ENCODE measurements at places on chromosomes 12 and 14.

- no peak for DNase-seq
Measured at GRCh38 chr14:41873686-41874317, 267.1 kb downstream of the LRFN5 start.

GRCh38 chr12:88245905-88246304 is 103.8 kb downstream of the TMTC3 start:
- DNase-seq, result no peak

DNA sequence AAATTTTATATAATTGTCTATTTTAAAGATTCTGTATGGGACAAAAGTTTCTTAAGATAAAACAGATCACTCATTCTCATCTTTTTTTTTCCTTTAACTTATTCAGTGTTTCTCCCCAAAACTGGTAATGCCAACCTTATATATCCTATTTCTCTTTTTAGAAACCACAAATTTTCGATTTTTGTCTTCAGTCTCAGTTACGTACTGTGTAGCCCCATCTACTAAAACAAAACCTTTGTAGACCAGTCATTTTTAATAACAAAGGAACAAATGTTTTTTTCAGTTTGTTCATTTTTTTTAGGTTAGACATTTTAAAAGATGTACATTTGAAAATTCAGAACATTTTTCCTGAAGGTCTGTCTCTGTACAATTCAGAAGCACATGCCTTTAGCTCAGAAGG is 18.2 kb downstream of the PNMA1 start:
- DNase-seq, result no peak

GRCh38 chr12:21155522-21156351 is 24.7 kb downstream of the SLCO1B1 start:
- DNase-seq, result no peak

GRCh38 chr14:58098507-58098906 is 53.5 kb downstream of the ARMH4 start:
- no peak for DNase-seq

GRCh38 chr12:51847643-51848325 is 734 bp downstream of the FIGNL2 start:
- no peak for DNase-seq

GRCh38 chr14:33782923-33783322 is 168.0 kb downstream of the EGLN3 start:
- no peak for DNase-seq

GRCh38 chr12:130764475-130765185 is 48.5 kb upstream of the RIMBP2 start:
- DNase-seq, result no peak

- DNase-seq, result no peak
Measured at GRCh38 chr12:6612247-6612646, 5.1 kb upstream of the CHD4 start.

GRCh38 chr12:59763835-59764234 is 168.0 kb downstream of the SLC16A7 start:
- no peak for DNase-seq

DNA sequence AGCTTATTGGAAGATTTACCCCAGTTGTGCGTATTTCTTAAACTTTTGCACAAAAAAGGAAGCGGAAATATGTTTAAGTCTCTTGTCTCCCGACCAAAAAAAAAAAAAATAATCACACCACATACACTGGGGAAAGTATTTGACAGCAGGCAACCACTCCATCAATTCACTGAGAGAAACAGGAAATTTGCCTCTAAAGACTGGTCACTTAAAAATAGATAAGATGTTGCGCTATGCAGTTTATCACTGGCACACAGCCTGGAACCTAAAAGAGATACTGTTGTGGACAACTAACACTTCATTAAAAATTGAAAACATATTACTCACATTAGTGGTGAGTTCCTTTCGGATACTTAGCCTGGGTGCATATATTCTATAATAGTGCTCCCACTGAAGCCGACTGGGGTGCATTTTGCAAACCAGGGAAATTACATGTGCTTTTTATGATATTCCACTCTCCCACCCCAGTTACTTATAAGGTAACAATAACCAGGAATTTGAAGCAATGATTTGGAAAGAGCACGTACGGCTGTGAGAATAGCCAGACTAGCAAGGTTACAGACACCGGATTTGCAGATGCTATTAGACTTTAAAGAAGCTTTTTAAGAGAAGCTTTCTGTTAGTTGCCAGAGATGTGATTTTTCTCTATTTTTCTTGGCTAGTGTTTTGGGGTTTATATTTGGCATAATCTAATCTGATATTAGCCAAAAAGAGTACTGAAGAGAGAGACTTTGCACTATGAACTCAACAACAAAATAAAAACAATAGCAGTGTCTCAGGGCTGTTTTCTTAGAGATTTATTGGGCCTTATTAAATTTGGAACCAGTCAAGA is 311.5 kb downstream of the NOVA1 start:
- no peak for DNase-seq

- no peak for DNase-seq
Measured at GRCh38 chr14:71654810-71655209, 277.4 kb upstream of the RGS6 start.

DNA sequence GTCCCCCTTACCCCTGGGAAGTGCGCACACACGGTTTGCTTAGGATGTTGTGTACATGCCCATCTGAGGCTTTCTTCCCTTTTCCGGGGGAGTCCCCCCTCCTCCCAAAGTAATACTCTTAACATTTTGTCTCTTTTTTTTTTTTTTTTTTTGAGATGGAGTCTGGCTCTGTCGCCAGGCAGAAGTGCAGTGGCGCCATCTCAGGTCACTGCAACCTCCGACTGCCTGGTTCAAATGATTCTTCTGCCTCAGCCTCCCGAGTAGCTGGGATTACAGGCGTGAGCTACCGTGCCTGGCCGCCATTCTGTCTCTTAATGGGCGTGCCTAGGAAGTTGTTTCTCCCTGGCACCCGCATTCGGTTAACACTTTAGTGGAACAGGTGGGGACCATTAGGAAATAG is 4.5 kb upstream of the GMFB start:
- DNase-seq, result no peak

GRCh38 chr14:77885367-77885766 is 85.5 kb downstream of the ADCK1 start:
- DNase-seq, result no peak

- no peak for DNase-seq
Measured at GRCh38 chr14:103627073-103628025, 1.7 kb upstream of the KLC1 start.

GRCh38 chr12:14612898-14613445 is 45.3 kb upstream of the PLBD1 start:
- DNase-seq, result no peak

DNA sequence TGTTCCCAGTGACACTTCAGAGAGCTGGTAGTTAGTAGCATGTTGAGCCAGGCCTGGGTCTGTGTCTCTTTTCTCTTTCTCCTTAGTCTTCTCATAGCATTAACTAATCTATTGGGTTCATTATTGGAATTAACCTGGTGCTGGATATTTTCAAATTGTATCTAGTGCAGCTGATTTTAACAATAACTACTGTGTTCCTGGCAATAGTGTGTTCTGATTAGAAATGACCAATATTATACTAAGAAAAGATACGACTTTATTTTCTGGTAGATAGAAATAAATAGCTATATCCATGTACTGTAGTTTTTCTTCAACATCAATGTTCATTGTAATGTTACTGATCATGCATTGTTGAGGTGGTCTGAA is 3.0 kb downstream of the FOS start:
- DNase-seq, result no peak

DNA sequence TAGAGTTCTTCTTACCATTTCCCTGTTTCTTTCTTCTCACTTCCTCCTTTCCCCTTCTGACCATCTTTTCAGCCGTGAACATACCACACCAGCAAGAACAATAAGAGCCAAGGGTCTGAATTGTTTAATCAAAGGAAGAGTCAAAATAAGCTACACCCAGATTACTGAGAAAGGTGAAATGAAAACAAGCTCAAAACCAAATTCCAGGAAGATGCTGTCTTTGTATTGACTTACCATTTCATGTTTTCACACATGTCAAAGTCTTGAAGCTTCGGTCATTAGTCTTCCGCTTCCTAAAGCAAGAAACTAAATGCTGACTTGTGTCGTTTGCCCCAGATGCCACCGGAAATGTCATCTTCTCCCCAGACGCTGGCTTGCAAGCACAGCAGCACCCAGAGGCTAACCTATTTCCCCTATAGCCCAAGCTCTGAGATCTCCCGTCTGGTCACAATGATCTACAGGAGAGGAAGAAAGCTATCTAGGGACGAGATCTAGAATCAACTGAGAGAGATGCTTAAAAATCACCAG is 136.5 kb upstream of the AMIGO2 start:
- peak; percentile 44 for DNase-seq

- DNase-seq, result no peak
Measured at GRCh38 chr14:94738751-94739150, 31.2 kb downstream of the GSC start.

GRCh38 chr12:91059211-91059610 is 1.4 kb upstream of the KERA start:
- DNase-seq, result no peak

DNA sequence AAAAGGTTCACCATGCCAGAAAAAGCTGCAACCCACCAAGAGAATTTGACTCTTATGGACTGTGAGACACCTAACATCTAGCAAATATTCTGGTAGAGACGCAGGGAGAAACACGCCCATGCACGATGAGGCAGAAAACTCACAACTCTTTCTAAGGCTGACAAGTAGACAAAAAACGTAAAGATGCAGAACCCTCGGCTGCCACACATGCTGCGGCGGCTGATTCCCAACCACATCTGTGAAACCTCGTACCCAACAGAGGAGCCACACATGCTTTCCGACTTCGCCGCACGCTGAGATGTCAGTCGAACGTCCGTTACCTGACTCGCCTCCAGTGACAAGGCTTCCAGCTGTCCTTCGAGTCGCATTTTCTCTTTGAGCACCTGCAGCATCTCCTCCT is 21.8 kb downstream of the GOLGA3 start:
- DNase-seq, result no peak

- no peak for DNase-seq
Measured at GRCh38 chr12:58424735-58425392, 483.5 kb downstream of the ATP23 start.

DNA sequence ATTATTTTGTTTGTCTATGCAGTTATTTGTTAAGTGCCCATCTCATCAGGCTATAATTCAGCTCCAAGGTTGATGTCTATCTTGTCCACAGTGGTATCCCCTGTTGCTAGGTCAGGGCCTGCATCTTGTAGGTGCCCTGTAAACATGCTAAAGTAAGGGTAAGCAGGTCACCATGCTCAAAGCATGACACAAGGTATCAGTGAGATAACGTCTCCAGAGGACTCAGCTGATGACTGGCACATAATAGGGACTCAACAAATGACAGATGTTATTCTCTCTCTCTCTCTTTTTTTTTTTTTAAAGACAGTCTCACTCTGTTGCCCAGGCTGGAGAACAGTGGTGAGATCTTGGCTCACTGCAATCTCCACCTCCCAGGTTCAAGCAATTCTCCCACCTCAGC is 2.3 kb downstream of the SDSL start:
- no peak for DNase-seq

DNA sequence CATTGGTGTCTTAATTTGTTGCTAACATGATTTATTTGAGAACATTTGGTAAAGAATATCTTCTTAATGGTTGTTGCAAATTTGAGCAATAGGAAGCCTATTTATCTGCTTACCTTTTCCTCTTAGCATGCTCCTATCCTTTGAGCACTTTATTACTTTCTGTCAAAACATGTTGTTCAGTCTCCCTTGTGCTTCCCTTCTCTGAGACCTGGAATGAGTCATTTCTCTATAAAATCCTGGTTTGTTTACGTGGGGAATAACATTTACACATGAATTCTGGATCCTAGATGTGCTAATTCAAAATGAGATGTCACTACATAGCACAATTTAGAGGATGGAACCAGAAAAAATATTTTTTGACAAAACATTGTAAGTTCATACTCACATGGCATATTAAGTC is 844.0 kb upstream of the LRFN5 start:
- no peak for DNase-seq

DNA sequence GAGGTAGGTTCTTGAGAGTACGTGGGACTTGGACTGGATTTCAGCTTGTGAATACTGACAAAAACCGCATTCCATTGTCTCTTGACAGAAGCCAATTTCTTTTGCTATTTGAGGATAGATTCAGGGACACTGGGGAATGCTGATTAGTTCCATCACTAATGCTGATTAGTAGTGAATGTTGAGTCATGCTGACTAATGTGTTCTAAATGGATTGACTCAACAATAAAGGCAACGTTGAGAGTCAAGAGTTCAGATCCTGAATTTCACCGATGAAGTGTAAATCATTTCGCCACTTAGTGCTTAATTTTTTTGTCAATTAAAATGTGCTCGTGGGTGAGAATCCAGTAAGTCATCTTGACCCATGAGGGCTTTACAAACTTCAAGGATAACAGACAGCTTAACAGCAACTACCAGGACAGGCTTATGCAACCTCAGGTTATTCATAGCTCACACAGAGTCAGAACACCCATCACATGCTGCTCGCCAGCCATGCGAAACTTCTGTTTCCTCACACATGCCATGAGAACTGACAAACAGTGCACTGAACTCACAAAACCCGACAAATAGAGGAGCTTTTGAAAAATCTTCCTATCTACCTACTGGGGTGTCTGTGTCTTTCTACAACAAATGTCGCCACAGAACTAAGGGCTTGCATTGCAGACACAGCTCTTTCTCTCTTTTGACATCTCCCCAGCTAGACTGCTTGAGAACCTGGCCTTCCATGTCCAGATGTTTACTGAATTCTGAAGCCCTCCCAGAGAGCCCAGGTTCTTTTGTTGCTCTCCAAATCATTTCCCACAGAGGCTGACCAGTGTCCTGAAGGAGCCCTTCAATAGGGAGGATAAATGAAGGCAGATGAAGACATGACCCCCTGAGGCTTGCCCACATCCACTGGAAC is 316.4 kb downstream of the ZFP36L1 start:
- peak; percentile 54 for DNase-seq

GRCh38 chr14:102805371-102805891 is 28.2 kb downstream of the TRAF3 start:
- DNase-seq, result peak; percentile 48

- DNase-seq, result no peak
Measured at GRCh38 chr12:103415681-103416080, 80.1 kb downstream of the C12orf42 start.

DNA sequence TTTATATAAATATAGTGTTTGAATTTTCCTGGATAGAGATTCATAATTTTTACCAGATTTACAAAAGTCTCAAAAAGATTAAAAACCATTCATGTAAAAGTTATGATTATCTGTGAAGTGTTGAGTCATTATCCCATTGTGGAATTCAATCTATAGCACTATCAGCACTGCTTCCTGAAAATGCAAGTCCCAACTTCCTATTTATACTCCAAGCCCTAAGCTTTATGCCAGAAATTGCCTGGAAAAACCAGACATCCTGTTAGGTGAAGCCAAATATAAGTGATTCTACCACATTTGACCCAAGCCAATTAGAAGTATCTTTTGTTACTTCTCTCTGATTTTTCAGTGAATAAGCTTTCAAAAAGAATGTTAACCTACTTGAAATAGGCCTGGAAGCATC is 129.1 kb downstream of the GPR135 start:
- DNase-seq, result no peak

- no peak for DNase-seq
Measured at GRCh38 chr14:62301911-62302310, 539.7 kb downstream of the SNAPC1 start.
